H1 (cell line): ENCODE measurements at places on chromosomes 12 and 14.

DNA sequence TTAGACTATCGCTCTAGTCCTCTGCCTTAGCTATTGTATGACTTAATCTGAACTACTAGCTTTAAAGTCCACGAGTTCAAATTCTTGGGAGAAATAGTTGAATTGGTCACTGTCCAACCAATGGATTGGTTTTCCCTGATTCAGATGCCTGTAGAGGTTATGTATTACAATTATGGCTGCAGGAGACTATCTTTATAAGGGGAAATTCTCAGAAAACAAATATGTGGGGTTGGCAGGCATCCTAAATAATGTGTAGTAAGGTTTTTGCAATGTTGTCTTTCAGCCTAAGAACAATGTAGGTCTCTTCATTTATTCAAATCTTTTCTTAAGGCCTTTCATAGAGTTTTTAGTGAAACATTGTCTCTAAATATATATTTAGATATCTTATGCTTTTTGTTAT lies 26.9 kb downstream of the MYRFL start:
- H3K4me1 ChIP-seq = no peaks in the 10 kb centered on the region
- H3K27ac ChIP-seq = no peak overlapping the region
- no peaks in the 10 kb centered on the region for H3K27me3 ChIP-seq
- DNase-seq = no peak
- H3K36me3 ChIP-seq = no peaks in the 10 kb centered on the region

DNA sequence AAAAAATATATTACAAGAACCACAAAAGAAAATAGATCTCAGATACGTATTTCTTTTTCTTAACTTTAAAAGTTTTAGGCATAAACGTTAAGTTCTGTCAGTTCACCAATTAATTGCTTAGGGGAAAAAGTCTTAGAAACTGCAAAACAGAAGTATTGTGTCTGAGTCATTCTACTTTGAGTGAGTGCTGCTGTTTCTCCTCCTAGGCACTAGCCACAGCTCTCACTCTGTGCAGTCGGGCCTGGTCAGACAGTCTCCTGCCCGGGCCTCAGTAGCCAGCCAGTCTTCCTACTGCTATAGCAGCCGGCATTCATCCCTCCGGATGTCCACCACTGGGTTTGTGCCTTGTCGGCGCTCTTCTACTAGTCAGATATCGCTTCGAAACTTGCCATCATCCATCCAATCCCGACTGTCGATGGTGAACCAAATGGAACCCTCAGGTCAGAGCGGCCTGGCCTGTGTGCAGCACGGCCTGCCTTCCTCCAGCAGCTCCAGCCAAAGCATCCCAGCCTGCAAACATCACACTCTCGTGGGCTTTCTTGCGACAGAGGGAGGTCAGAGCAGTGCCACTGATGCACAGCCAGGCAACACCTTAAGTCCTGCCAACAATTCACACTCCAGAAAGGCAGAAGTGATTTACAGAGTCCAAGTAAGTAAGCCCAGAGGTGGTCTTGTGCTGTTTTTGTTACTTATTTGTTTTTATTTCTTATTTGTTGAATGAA lies 201.3 kb downstream of the PCNX1 start:
- no peaks in the 10 kb centered on the region for H3K27me3 ChIP-seq
- H3K4me3 ChIP-seq = no peak overlapping the region
- peaks cover 9% of the 10 kb centered on the region for H3K36me3 ChIP-seq
- H3K4me1 ChIP-seq = no peaks in the 10 kb centered on the region
- DNase-seq = no peak

- DNase-seq = no peak
- H3K27ac ChIP-seq = no peak overlapping the region
- no peaks in the 10 kb centered on the region for H3K27me3 ChIP-seq
- no peaks in the 10 kb centered on the region for H3K36me3 ChIP-seq
- H3K4me1 ChIP-seq = no peaks in the 10 kb centered on the region
Measured at GRCh38 chr14:37834275-37834674, 238.8 kb downstream of the TTC6 start.

- H3K27me3 ChIP-seq = no peaks in the 10 kb centered on the region
- H3K27ac ChIP-seq = no peak overlapping the region
- H3K36me3 ChIP-seq = no peaks in the 10 kb centered on the region
- H3K4me3 ChIP-seq = no peak overlapping the region
Measured at GRCh38 chr12:81284137-81284536, 206.3 kb downstream of the ACSS3 start.

- H3K27me3 ChIP-seq = peaks cover 5% of the 10 kb centered on the region; the same call in 1 of the 2 replicates
- H3K27ac ChIP-seq = no peak overlapping the region
- no peaks in the 10 kb centered on the region for H3K36me3 ChIP-seq
- peaks cover 19% of the 10 kb centered on the region for H3K4me1 ChIP-seq
- DNase-seq = no peak
Measured at GRCh38 chr14:100554082-100554677, 33.0 kb downstream of the BEGAIN start.

GRCh38 chr12:93502802-93503623 lies 35.7 kb downstream of the MRPL42 start:
- no peak overlapping the region for H3K4me3 ChIP-seq
- peak; percentile 61 for DNase-seq
- H3K27me3 ChIP-seq = no peaks in the 10 kb centered on the region
- no peaks in the 10 kb centered on the region for H3K4me1 ChIP-seq

GRCh38 chr14:86196471-86196870 lies 666.5 kb downstream of the FLRT2 start:
- no peaks in the 10 kb centered on the region for H3K27me3 ChIP-seq
- no peaks in the 10 kb centered on the region for H3K36me3 ChIP-seq
- DNase-seq = no peak
- no peak overlapping the region for H3K27ac ChIP-seq

DNA sequence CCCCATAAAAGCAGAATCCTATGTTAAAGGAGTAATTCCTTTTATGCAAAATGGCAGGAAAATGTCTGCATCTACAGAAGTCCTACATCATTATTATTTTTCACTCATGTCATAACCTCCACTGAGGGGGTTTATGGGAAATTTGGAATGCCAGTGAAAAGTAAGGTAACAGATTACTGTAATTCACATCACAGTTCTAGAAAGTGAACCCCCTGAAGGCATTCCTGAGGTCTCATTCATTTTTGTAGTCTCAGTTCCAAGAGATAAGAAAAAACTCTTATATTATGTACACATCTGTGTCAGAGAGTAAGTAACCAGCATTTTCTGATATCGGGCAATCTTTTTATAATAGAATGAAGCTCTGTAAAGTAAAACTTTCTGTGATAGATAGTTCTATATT lies 28.8 kb upstream of the BCAT1 start:
- no peak overlapping the region for H3K4me3 ChIP-seq
- DNase-seq = no peak
- H3K27ac ChIP-seq = no peak overlapping the region
- no peaks in the 10 kb centered on the region for H3K36me3 ChIP-seq
- H3K27me3 ChIP-seq = no peaks in the 10 kb centered on the region
- H3K4me1 ChIP-seq = no peaks in the 10 kb centered on the region

DNA sequence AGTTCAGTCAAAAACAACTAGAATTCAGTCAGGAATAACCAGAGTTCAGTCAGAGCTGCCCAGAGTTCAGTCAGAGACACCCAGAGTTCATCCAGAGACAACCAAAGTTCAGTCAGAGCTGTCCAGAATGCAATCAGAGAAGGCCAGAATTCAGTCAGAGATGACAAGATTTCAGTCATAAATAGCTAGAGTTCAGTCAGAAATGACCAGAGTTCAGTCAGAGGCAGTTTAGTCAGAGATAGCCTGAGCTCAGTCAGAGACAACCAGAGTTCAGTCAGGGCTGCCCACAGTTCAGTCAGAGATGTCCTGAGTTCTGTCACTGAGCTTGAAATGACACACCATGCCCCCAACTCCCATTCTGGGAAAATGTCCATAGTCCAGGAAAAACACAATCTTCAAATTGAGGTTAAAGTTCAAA lies 1102.8 kb downstream of the BCL11B start:
- no peaks in the 10 kb centered on the region for H3K36me3 ChIP-seq
- no peaks in the 10 kb centered on the region for H3K27me3 ChIP-seq
- DNase-seq = no peak
- H3K4me3 ChIP-seq = no peak overlapping the region
- no peaks in the 10 kb centered on the region; the same call in 1 of the 2 replicates for H3K4me1 ChIP-seq

DNA sequence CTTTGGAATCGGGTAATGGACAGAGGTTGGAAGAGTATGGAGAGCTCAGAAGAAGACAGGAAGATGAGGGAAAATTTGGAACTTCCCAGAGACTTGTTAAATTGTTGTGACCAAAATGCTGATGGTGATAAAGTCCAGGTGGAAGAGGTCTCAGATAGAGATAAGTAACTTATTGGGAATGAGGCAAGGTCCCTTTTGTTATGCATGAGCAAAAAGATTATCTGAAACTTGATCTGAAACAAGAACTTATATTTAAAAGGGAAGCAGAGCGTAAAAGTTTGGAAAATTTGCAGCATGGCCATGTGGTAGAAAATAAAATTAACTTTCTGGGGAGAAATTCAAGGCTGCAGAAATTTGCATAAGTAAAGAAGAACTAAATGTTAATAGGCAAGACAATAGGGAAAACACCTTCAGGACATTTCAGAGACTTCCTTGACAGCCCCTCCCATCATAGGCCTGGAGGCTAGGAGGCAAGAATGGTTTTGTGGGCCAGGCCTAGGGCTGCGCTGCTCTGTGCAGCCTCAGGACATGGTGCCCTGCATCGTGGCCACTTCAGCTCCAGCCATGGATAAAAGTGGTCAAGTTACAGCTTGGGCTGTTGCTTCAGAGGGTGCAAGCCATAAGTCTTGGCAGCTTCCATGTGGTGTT lies 425.7 kb upstream of the PRICKLE1 start:
- no peak overlapping the region for H3K4me3 ChIP-seq
- no peak overlapping the region for H3K27ac ChIP-seq
- no peaks in the 10 kb centered on the region for H3K36me3 ChIP-seq
- no peaks in the 10 kb centered on the region for H3K27me3 ChIP-seq

- H3K4me3 ChIP-seq = no peak overlapping the region
- H3K36me3 ChIP-seq = no peaks in the 10 kb centered on the region
- no peaks in the 10 kb centered on the region for H3K4me1 ChIP-seq
- DNase-seq = no peak
- no peaks in the 10 kb centered on the region for H3K27me3 ChIP-seq
- H3K27ac ChIP-seq = no peak overlapping the region
Measured at GRCh38 chr12:110888256-110888991, 32.0 kb downstream of the MYL2 start.

- no peak for DNase-seq
- no peaks in the 10 kb centered on the region for H3K27me3 ChIP-seq
- no peak overlapping the region for H3K4me3 ChIP-seq
- no peak overlapping the region for H3K27ac ChIP-seq
Measured at GRCh38 chr12:108644811-108645120, 11.1 kb upstream of the SELPLG start.

DNA sequence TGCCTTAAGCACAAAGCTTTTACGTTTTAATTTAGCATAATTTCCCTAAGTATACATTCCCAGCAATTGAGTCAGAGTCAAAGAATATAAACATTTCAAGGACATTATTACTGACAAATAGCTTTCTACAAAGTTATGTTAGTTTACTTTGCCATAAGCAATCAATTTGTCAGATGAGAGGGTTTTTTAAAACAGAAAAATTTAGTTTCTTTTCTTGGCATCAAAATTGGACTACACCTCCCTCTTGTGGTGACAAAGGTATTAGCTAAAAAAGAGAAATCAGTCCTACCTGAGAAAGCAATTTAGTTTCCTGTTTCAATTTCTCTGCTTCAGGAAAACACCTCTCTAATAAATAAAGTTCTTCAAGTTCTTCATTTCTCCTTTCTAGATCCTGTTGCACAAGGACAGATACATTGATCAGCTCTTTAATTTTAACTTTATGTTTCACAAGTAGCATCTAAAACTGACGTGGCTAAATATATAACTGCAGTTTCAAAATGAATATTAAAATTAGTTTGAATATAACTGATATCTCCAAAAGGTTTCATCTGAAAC lies 39.9 kb downstream of the DNAI7 start:
- H3K27ac ChIP-seq = no peak overlapping the region
- no peak for DNase-seq
- no peaks in the 10 kb centered on the region for H3K4me1 ChIP-seq

- H3K36me3 ChIP-seq = no peaks in the 10 kb centered on the region
- no peak overlapping the region for H3K4me3 ChIP-seq
- H3K4me1 ChIP-seq = no peaks in the 10 kb centered on the region
Measured at GRCh38 chr12:17456486-17456885, 633.5 kb downstream of the RERGL start.
